Suppressor macrophage (primary cell): ENCODE measurements at places on chromosomes 2 and 18.

DNA sequence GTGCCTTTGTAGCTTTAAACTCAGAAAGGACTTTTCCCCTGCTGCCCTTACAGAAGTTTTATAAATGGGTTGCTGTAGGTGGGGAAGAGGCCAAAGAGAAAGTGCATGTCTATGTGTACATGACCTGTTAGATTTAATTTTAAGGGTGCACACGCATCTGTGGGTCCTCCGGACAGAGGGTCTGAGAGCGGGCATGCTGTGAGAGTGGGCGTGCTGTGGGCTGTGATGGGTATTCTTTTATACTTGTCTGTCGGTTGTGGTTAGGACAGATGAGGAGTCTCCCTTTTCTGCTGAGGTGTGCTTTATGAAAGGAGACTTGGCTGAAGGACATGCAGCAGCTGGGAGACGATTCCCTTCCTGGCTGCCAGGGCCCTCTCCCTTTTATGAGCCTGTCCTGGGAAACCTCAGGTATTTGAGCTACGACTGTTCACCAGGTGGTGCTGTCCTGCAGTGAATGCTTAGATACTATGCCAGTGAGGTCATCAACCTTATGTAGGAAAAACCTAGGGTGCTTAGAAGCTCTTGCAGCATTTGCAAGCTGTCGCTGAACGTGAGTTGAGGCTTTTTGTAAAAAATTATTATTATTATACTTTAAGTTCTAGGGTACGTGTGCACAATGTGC lies 67.5 kb downstream of the TANC1 start:
- peak; percentile 7 for DNase-seq

- no peak for DNase-seq
These were observed 2.8 kb upstream of the MOGAT1 start for GRCh38 chr2:222668494-222669154.

DNA sequence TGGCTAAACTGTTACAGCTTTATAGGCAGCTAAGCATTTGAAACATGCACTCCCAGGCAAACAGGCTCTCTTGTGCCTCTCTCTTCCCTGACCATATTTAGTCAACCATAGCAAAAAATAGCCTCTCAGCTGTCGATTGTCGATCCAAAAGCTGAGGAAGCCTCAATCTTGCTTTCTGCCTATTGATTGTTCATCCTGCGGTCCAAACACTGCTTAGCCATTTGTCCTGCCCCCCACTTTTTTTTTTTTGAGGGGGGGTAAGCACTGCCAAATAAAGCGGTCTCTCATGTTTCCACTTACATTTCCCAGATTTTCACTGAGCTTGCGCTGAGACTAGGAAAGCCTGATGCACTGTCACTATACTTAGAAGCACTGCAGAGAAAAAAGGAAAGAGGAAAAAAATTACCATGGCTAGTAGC lies 90.8 kb downstream of the MIB1 start:
- no peak for DNase-seq

DNA sequence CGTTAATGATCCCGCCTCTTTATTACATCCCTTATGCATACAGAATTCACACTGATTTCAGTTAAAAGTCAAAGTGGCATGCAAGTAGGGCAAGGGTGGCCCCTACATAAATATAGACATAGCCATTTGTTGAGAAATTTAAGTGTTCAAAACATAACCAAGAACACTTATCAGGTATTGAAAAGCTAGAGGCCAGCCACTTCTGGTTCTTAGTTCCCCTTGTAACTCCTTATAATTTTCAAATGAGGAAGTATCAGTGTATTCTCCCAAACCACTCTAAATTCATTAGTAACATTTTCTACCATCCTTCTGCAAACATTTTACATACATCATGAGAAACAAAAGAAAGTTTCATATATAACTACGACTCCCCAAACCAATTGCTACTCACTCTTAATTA lies 5.8 kb upstream of the ARL5A start:
- peak; percentile 68 for DNase-seq
